Panc1 (cell line): ENCODE measurements at places on chromosomes 6 and 20. TPM values are rescaled to one million over a fixed set of nuclear protein-coding genes. Genes with fewer than 3 reads are reported as not detected.
A peak's percentile ranks its signal among the peaks of the same experiment; 100 is the strongest.

GRCh38 chr20:62557462-62557861, 81.7 kb upstream of the GATA5 start:
- H3K27ac ChIP-seq = peak overlapping the region; percentile 69
- H3K36me3 ChIP-seq = no peaks in the 10 kb centered on the region
- H3K4me3 ChIP-seq = no peak overlapping the region

- no peak overlapping the region for H3K27ac ChIP-seq
- H3K4me3 ChIP-seq = no peak overlapping the region
- H3K4me1 ChIP-seq = no peaks in the 10 kb centered on the region
- no peaks in the 10 kb centered on the region for H3K27me3 ChIP-seq
- DNase-seq = no peak
These were observed 210.3 kb downstream of the PLCB1 start for GRCh38 chr20:8342391-8342790.

DNA sequence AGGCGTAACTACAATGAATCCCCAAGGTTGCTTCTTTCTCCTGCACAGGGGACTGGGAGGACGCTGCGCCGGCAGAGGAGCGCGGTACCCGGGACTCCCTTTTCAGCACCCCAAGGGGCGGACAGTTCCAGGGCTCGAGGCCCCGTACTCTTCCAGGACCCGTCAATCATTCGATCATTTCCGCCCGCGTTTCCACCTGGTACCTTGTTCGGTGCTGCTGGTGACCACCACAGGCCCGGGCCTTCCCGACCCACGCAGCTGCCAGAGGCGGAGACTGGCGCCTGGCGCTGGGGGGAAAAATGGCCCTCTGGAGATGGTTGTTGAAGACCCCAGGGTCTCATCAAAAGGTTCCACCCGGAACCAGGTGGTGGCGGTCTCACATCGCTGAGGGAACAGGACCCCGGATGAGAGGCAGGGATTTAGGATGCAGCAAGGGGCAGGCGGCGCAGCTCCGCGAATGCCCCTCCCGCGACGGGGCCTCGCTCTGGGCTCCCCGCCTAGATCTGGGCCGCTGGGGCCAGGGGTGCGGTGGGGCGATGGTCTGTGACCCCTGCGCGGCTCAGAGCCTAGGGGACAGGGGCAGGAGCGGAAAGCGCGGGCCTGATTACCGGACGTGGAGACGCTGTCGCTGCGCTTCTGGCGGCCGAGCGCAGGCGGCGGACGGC, 744 bp downstream of the VSX1 start:
- H3K27ac ChIP-seq = no peak overlapping the region
- no peak for DNase-seq
- H3K4me1 ChIP-seq = peaks cover 24% of the 10 kb centered on the region
- H3K36me3 ChIP-seq = no peaks in the 10 kb centered on the region

DNA sequence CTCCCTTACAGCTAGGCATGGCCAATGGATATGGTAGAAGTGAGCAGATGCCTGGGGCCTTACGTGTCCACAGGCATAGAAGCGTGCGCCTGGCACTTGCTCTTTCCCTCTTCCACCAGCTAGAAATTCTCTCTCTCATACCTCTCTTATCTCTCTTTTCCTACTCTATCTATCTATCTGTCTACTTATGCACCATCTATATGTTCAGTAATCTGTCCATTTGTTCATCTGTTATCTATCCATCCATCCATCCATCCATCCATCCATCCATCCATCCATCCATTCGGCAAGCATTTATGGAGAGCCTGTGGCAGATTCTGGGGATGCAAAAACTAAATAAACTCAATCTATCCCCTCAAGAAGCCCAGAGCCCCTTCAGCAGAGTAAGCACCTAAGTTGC, 70.2 kb downstream of the KCNB1 start:
- no peak overlapping the region for H3K4me3 ChIP-seq
- no peak overlapping the region for H3K27ac ChIP-seq
- no peaks in the 10 kb centered on the region for H3K27me3 ChIP-seq
- no peaks in the 10 kb centered on the region; the same call in none of the 2 replicates for H3K4me1 ChIP-seq
- no peaks in the 10 kb centered on the region for H3K36me3 ChIP-seq

- H3K27ac ChIP-seq = peak overlapping the region; percentile 75; the same call in 1 of the 2 replicates
- H3K4me3 ChIP-seq = no peak overlapping the region
- H3K36me3 ChIP-seq = no peaks in the 10 kb centered on the region
- no peak for DNase-seq
- no peaks in the 10 kb centered on the region for H3K27me3 ChIP-seq
- peaks cover 42% of the 10 kb centered on the region for H3K4me1 ChIP-seq
These were observed 63.9 kb upstream of the SLCO4A1 start for GRCh38 chr20:62578294-62578897.

- H3K4me1 ChIP-seq = no peaks in the 10 kb centered on the region
- no peaks in the 10 kb centered on the region for H3K36me3 ChIP-seq
- H3K4me3 ChIP-seq = no peak overlapping the region
- H3K27ac ChIP-seq = no peak overlapping the region
- no peak for DNase-seq
These were observed 100.1 kb downstream of the MAFB start for GRCh38 chr20:40588891-40589290.

DNA sequence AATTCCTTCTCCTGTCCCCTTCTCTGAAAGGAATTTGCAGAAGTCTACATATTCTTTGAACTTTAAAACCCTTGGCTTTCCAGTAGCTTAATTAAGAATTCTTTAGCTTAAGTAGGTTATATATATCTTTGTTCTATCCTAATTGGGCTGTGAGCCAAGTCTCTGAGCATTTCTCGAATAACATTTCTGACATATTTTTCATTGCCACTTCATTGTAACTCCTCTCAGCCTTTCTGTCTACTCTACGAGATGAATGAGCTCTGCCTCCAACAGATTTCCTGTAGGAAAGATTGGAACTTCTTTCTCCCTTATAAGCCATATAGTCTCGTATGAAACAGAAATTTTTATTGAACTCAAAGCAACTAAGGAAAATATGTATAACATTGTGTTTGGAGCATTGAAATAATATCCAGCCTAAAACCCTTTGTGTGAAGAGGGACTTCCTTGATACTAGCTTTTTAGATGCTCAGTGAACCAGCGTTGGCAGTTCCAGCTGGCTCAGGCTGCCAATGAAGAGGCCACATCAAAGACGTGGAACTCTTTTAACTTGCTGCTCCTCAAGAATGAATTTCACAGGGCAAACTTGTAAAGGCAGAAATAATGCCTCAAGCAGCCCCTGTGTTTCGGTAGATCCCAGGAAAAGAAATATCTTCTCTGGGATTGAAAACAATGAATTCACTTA, 87.7 kb upstream of the NOX3 start:
- H3K27me3 ChIP-seq = no peaks in the 10 kb centered on the region
- DNase-seq = no peak
- H3K27ac ChIP-seq = no peak overlapping the region
- H3K4me1 ChIP-seq = no peaks in the 10 kb centered on the region

DNA sequence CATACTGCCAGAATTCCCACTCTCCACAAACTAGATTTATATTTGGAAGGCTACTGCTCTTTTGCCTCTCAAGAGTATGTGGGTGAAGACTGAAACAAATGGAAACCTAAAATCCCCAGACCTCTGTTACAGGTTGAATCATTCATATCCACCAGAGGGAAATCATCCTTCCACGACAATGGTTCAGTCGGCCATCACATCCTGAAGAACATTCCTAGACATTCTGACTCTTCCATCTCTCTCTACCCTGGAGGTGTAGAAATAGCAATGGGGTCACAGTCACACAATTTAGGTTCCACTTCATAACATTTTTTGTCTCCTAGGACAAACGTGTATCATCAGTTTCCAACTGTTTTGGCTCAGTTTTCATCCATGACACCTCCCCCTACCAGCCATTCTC, 8.6 kb downstream of the GPX5 start:
- DNase-seq = no peak
- H3K27ac ChIP-seq = no peak overlapping the region
- H3K4me3 ChIP-seq = no peak overlapping the region
- peaks cover 4% of the 10 kb centered on the region; the same call in 1 of the 2 replicates for H3K4me1 ChIP-seq
- no peaks in the 10 kb centered on the region for H3K27me3 ChIP-seq

- H3K36me3 ChIP-seq = no peaks in the 10 kb centered on the region
- no peak overlapping the region for H3K4me3 ChIP-seq
- H3K4me1 ChIP-seq = no peaks in the 10 kb centered on the region
- no peak for DNase-seq
These were observed 256.5 kb upstream of the RIN2 start for GRCh38 chr20:19501476-19502115.

DNA sequence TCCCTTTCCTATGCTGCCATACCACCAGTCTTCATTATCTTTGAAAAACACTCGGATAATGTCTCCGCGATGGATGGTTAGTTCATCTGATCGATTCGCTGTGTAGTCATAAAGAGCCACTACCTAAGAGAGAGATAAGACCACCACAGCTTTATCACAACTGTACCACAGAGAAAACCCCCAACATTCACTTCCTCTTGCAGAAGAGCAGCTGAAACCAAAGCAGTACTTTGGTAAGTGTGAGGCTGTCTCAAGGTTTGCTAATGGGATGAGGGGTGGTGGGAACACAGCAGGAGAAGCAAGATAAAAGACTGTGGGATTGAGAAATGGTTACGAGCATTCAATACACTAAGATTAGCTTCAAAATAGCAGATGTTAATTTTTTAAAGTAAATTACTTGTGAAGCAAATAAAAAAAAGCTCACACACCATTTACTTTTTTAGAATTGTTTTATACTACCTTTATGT, 142.1 kb downstream of the MYB start:
- no peak overlapping the region for H3K27ac ChIP-seq
- DNase-seq = no peak
- no peaks in the 10 kb centered on the region for H3K36me3 ChIP-seq
- no peaks in the 10 kb centered on the region for H3K27me3 ChIP-seq
- no peak overlapping the region for H3K4me3 ChIP-seq

GRCh38 chr6:127813699-127814027, 87.2 kb downstream of the THEMIS start:
- H3K27ac ChIP-seq = no peak overlapping the region
- 0 out of 2 replicates have a peak, but pooled peaks cover 3% of the 10 kb centered on the region for H3K27me3 ChIP-seq
- no peaks in the 10 kb centered on the region for H3K36me3 ChIP-seq
- DNase-seq = no peak

ALDH8A1 gene
- not detected for total RNA-seq

SLC35B2 gene
- 105 TPM for total RNA-seq

CYP21A2 gene
- 1.1 TPM for total RNA-seq

PRL gene
- not detected for total RNA-seq
